NCI-H510A (cell line): ENCODE measurements at places on chromosomes 3 and 15.

GRCh38 chr3:72191209-72191960, 406.4 kb upstream of the PROK2 start:
- no peak for DNase-seq

- DNase-seq = no peak
Measured at GRCh38 chr3:62600033-62600432, 226.7 kb upstream of the FEZF2 start.

- DNase-seq = peak; percentile 12
Measured at GRCh38 chr3:40780291-40780924, 255.6 kb downstream of the ZNF621 start.

DNA sequence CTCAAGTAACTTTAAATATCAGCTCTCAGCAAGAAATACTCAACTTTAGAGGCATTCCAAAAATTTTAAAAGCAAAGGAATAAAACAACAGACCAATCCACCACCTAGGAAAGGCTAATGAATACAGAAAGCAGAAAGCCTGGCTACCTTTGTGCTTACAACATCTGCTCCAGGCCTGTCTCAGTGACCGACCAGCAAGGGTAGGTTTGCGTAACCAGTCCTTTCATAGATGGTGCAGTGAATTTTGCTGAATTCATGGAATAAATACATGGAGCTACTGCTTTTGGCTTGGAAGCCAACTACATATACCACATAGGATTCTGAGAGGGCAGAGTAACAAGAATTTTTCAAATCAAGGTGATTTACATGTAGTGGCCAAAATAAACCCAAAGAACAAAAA, 27.2 kb downstream of the ETV5 start:
- no peak for DNase-seq

GRCh38 chr15:90062023-90062442, 40.2 kb downstream of the IDH2 start:
- DNase-seq = peak; percentile 90

DNA sequence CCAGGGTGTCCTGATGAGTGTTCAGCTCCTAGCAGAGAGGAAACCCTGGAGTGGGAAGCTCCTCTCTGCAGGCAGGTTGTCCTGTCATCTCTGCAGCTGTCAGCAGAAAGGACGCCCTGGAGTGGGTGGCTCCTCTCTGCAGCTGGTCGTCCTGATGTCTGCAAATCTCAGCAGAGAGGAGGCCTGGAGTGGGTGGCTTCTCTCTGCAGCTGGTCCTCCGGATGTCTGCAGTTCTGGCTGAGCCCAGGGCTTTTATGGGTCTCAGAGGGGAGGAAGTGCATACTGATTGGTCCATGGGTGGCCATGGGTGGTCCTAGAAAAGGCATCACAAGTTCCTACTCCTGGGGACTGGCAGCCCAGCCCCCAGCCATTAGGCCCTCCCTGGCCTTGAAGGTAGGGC, 102.6 kb upstream of the BNIP2 start:
- peak; percentile 74 for DNase-seq

- no peak for DNase-seq
Measured at GRCh38 chr3:29514170-29514569, 233.3 kb downstream of the RBMS3 start.

DNA sequence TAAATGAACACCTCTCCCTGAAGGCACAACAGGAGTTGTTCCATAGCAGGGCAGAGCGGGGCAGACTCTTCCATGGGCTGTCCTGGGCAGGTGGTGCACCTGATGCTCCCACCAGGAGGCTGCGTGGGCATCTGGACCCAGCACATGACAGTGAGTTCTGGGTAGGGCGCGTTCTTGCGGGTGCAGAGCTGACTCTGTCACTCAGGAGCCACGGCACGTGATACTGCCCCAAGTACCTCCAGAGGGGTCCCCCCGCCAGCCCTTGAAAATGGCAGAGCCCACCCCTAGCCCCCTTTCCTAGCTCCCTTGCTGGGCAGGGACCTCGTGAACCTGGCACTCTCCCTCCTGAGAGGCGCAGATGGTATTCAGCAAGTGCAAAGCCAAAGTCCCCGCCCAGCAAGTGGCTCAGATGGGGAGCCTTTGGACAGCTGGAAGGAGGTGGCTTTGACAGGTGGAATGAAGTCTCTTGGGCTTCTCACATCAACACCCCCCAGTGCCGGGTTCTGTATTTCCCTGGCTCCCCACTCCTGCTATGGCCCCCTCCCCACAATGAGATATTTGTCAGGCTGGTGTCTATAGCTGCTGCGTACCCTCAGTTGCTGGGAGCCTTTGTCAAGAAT, 172.1 kb downstream of the TBC1D2B start:
- DNase-seq = no peak

GRCh38 chr3:63746211-63746610, 72.9 kb upstream of the C3orf49 start:
- DNase-seq = no peak

GRCh38 chr3:135059580-135059979, 264.5 kb downstream of the EPHB1 start:
- DNase-seq = no peak

- DNase-seq = no peak
Measured at GRCh38 chr15:98889930-98890695, 117.5 kb downstream of the PGPEP1L start.

DNA sequence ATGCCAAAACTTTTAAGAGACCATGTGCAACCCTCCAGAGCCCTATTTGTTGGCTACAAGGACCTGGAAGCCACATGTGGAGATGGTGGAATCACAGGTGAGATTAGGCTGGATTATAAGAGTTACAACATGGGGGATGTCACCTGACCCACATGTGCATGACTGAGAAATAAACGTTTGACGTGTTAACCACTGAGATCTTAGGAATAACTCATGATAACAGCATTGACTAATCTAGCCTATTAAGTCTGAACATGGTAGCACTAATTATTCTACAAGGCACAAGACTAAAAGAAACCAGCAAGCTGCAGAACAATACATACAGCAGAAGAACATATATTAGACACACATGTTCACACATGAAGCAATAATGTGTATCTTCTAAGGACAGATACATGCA, 38.4 kb downstream of the SUCLG2 start:
- no peak for DNase-seq

GRCh38 chr3:191300422-191300821, 28.8 kb upstream of the CCDC50 start:
- DNase-seq = no peak

GRCh38 chr3:34988296-34988695, 651.0 kb upstream of the ARPP21 start:
- DNase-seq = no peak

- DNase-seq = no peak
Measured at GRCh38 chr3:66427352-66427751, 73.5 kb downstream of the LRIG1 start.

DNA sequence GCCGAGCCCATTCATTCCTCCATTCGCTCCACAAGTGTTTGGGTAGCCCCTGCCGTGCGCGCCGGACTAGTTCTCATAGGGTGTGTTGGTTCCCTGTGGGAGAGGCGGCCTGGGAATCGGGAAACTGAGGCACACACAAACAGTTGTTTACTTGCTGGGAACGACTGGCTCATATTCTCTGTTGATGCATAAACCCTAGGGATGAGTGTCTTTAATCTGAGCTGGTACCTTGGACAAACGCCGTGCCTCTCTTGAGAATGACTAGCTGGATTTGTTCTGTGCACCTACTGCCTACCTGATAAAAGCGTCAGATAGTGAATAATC, 737 bp downstream of the DNAJA4 start:
- no peak for DNase-seq

- no peak for DNase-seq
Measured at GRCh38 chr15:60020736-60021135, 16.6 kb downstream of the FOXB1 start.

- no peak for DNase-seq
Measured at GRCh38 chr3:9691636-9692035, 12.0 kb upstream of the CPNE9 start.

DNA sequence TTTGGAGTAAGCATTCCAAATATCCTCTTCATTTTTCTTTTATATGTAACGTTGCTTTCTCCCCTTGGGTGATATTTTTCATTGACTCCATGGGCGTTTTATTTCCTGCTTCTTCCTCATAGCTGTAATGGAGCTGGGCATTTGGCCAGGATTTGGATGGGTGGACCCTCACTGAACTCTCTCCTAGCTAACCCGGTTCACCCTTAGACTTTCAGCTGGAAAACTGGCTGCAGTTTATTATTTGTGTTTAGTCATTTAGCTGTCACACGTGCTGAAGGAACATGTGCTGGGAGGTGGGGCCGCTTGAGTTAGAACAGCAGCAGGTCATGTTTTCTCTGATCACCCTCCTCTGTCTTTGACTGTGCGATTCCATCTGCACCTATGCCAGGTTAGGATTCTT, 407.6 kb downstream of the ZIC1 start:
- no peak for DNase-seq

GRCh38 chr3:45413172-45413765, 24.9 kb downstream of the LARS2 start:
- DNase-seq = no peak

- no peak for DNase-seq
Measured at GRCh38 chr3:101926594-101927105, 77.3 kb downstream of the NFKBIZ start.

DNA sequence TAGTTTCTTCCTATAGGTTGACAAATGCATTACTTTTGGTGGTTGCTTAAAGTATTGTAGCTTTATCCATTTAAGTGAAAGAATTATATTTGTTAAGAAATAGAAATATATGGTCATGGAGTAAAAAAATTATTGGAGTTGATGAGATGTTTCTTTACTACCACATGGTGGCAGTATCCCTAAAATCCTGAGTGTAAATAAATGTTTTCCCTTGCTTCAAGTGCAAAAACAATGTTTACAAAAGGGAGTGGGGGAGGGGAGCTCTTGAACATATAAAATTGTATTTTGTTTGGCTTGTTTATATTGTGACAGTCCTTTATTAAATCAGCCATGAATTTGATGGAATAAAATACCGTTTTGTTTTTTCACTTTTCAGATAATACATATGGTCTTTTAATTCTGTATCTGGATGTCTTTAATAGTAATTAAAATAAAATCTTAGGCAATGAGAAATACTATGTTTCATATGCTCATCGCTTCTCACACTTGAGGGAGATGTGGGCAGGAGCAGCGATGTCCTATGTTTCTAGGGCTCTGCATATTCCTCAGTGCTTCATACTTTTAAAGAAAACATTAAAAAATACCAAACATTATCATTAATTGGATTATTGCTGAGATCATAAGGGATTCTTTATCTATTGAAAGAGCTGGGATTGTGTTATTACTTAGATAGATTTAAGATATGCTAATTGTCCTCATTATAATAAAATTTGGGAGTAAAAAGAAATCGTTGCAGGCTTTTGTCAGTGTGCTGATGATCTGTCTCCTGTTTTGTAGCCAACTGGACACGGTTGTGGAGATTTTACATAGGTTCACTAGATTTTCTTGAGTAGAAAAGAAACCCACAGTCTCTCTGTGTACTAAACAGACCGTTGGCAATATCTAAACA, 349.7 kb downstream of the TUSC7 start:
- DNase-seq = peak; percentile 32

- no peak for DNase-seq
Measured at GRCh38 chr15:90838139-90838538, 30.2 kb upstream of the FURIN start.

DNA sequence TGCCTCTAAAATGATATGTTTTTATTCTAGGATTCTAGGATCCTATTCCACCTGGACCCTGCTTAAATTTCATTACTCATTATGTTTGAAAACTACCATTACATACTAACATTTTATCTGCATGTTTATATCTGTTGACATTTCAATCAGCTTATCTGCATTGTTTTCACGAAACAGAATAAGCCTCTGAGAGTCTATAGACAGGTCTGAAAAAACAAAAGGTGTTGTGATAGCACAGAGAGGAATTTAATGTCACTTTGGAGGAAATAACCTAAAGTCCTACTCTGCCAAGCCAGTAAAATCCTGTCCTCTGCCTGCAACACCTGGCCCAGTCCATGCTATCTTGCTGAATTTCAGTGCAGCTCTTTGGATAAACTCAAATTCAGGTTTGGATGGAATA, 315.2 kb downstream of the ZBTB20 start:
- no peak for DNase-seq

GRCh38 chr3:11350374-11350773, 78.2 kb downstream of the ATG7 start:
- no peak for DNase-seq

GRCh38 chr15:64865126-64865997, 23.6 kb downstream of the PLEKHO2 start:
- no peak for DNase-seq

- DNase-seq = no peak
Measured at GRCh38 chr3:82927309-82928253, 1166.1 kb upstream of the GBE1 start.

DNA sequence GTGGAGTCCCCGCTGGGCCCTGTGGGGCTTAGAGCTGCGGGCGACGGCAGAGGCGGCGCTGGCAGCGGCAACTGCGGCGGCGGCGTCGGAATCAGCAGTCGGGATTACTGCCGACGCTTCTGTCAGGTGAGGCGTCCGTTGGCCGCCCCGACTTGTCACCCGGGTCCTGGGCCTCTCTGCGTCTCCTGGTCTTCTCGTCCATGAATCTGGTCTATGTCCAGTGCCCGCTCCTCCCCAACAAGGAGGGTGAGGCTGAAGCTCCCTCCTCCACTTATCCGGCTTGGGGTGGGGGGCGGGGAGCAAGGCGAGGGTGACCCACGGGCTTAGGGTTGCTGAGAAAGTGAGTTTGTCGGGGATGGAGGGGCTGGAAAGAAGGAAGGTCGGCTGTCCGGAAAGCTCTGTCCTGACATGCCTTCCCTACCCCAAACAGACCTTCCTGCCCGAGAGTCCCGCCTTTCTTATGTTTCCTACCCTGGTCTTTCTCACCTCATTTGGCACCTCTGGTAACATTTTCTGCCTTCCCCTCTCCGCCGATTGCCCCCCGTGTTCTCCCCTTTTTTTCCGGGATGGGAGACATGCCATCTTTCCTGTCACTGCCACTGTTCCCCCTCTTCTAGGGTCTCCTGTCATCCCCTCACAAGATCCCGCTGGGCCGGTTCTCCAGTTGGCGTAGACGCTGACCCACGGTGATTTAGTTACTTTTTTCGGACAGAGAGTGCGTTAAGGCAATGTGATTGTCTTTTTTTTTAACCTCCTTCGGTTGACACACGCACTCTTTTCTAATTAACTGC, 520 bp downstream of the ZNF654 start:
- DNase-seq = no peak

DNA sequence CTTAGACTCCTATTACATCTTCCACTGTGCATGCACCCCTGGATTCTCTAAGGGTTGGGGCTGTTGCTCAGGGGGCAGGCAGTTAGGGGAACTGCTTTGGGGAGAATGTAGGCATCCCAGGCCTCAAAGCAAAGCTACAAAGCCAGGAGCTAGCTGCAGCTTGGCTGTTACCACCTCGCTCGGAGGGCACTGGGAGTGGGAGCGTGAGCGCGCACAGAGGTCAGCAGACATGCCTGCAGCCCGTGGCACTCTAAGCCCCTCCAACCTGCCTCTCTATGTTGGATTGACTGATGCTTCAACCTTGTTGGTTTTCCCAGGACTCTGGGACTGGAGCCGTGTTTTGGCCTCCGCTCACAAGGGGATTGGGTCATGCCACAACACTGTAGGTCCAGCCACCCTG, 69.8 kb downstream of the CPN2 start:
- DNase-seq = no peak

GRCh38 chr3:32603064-32603463, 32.4 kb upstream of the DYNC1LI1 start:
- DNase-seq = no peak

GRCh38 chr3:72860053-72860452, 11.8 kb upstream of the SHQ1 start:
- no peak for DNase-seq
